ENCODE measurements at places on chromosomes 13 and 19.

DNA sequence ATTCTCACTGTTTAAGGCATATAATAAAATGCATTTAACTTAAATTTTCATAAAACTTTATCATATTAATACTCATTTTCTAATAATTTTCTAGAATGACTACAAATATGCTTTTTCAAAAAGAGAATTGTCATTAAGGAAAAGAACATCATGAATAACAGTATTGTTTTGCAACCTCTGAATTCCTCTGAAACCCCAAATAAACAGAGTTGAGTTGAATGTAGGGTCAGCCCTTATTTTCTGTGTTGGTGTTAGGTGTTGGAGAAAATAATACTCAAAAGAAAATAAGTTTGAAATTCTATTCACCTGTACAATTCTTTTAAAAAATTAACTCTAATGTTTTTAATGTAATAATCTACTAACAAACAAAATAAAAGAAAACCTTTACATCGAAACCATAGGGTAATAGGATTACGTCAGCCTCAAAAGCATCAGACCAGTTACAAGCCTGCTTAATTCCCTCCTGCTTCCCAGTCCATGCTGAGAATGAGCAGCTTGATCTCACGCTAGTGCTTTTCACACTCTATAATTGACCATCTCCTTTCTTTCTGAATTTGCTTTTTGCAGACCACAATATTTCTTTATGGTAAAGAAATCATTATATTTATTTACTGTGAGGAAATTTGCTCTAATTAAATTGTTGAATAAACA lies 160.9 kb downstream of the PCDH9 start:
- H3K36me3 ChIP-seq: no peaks in the 10 kb centered on the region
- H3K4me1 ChIP-seq: no peaks in the 10 kb centered on the region
- no peak for DNase-seq
- H3K27me3 ChIP-seq: no peaks in the 10 kb centered on the region

DNA sequence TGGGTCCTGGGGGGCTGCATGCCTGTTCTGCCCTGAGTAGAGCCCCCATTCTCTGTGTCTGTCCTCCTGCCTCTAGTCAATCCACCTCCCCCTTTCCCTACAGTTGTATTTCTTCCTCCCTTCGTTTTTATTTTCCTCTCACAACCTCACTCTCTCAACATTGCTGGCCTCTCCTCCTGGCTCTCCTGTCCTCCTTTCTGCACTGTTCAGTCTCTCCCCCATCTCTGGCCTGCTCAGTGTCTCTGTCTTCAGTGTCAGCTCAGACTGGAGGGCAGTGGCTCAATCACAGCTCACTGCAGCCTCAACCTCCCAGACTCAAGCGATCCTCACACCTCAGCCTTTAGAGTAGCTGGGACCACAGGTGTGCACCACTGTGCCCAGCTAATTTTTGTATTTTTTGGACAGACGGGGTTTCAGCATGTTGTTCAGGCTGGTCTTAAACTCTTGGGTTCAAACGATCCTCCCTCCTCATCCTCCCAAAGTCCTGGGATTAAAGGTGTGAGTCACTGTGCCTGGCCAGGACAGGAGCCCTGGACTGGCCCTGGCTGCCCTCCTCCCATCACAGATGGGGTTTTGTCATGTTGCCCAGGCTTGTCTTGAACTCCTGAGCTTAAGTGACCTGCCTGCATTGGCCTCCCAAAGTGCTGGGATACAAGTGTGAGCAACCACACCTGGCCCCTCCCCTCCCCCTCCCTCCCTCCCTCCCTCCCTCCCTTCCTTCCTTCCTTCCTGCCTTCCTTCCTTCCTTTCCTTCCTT lies 32.0 kb upstream of the IGFL1 start:
- H3K36me3 ChIP-seq: no peaks in the 10 kb centered on the region
- H3K4me1 ChIP-seq: no peaks in the 10 kb centered on the region
- no peak overlapping the region for H3K4me3 ChIP-seq
- no peak for DNase-seq
- no peak overlapping the region for H3K27ac ChIP-seq

DNA sequence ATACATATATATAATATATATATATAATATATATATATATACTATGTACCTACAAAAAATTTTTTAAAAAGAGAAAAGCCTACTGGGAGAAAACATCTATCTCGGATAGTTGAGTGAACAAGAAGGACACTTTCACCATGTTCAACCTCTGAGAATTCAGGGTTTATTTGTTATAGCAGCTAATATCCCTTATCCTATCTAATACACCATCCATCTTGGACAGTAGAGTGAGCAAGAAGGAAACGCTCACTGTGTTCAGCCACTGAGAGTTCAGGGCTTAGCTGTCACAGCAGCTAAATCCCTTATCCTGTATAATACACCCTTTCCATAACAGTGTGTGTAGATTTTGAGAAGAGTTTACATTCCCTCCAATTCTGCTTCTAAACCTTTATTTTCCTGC lies 38.1 kb upstream of the CACNA1A start:
- H3K27me3 ChIP-seq: peaks cover 27% of the 10 kb centered on the region
- H3K4me1 ChIP-seq: no peaks in the 10 kb centered on the region
- no peak overlapping the region for H3K4me3 ChIP-seq
- H3K27ac ChIP-seq: no peak overlapping the region
- no peak for DNase-seq
- H3K36me3 ChIP-seq: no peaks in the 10 kb centered on the region

- DNase-seq: peak; percentile 30
- H3K27ac ChIP-seq: no peak overlapping the region
- H3K4me3 ChIP-seq: no peak overlapping the region
- no peaks in the 10 kb centered on the region for H3K4me1 ChIP-seq
- peaks cover 2% of the 10 kb centered on the region for H3K36me3 ChIP-seq
Measured at GRCh38 chr19:5403968-5404640, 51.1 kb upstream of the ZNRF4 start.

DNA sequence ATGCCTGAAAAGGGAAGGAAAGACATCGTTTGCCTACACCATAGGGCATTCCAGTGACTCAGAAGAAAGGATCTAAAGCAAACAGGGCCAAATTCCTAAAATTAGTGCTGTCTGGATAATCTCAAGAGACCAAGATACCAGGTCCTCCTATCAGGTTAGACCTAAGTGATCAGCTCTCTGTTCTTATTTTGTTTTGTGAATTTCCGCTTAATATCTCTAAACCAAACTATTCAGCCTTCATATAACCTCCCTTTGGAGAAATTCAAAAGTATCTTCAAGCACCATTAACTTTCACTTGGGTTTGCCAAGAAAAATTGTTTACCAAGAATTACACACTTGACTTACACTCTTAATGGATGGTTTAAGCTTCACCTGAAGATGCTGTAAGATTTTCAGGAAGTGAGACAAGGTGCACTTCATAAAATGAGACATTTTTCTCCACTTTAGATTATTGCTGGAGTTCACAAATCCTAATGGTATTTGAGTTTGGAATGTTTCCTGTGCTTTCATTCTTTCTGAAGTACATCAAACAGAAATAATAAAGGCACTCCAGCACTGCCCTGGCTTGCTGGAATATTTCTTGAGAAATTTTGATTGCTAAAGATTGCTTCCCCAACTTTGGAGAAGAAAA lies 376.1 kb downstream of the LMO7 start:
- no peak for DNase-seq
- no peaks in the 10 kb centered on the region for H3K4me1 ChIP-seq
- H3K27ac ChIP-seq: no peak overlapping the region

GRCh38 chr13:84255226-84255797 lies 373.0 kb upstream of the SLITRK1 start:
- no peaks in the 10 kb centered on the region for H3K27me3 ChIP-seq
- no peaks in the 10 kb centered on the region for H3K4me1 ChIP-seq
- no peak for DNase-seq
- H3K36me3 ChIP-seq: no peaks in the 10 kb centered on the region
- H3K4me3 ChIP-seq: no peak overlapping the region

- peaks cover 41% of the 10 kb centered on the region for H3K27me3 ChIP-seq
- H3K4me3 ChIP-seq: no peak within 1 kb of the TSS
- no peak within 1 kb of the TSS for H3K27ac ChIP-seq
Measured at GRCh38 chr19:3880471-3881271, at the start of gene ATCAY. Gene ATCAY, plus strand, starts transcription at chr19:3880685. Its CDS starts 5,083 bp downstream, at chr19:3885768.

Measured in effector memory CD8-positive, alpha-beta T cell (primary cell).